ENCODE measurements at places on chromosomes 7 and 10.

GRCh38 chr7:102097601-102098161 is 189.0 kb upstream of the SH2B2 start:
- DNase-seq = no peak

GRCh38 chr10:49518566-49518965 is 20.4 kb downstream of the ERCC6 start:
- no peak for DNase-seq

GRCh38 chr10:97676770-97677581 is 10.1 kb downstream of the AVPI1 start:
- DNase-seq = peak; percentile 31

DNA sequence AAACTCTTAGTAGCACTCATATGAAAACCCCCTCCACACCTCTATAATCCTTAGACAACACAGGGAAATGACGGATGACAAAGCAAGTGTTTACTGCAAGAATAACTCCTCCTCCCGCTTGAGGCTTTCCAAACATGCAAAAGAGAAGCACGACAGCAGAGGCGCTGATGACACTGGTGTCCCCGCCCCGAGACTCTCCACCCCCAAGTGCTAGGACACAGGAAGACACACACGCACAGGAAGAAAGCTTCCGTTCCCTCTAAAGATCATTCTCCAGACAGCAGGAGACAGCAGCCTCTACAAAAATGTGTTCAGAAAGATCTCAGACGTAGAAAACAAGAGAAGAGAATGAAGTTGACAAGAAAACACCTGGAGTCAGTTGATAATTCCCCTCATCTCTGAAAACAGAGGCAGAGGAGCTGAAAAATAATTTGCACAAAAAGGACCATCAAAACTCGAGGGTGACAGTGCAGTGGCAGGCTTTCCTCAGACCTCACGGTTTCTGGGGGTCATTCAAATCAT is 90.2 kb downstream of the DLG5 start:
- peak; percentile 24 for DNase-seq

- no peak for DNase-seq
Observed at GRCh38 chr10:58268454-58268945, 462 bp upstream of the CISD1 start.

- DNase-seq = no peak
Observed at GRCh38 chr7:149304006-149304405, 42.0 kb downstream of the ZNF783 start.

DNA sequence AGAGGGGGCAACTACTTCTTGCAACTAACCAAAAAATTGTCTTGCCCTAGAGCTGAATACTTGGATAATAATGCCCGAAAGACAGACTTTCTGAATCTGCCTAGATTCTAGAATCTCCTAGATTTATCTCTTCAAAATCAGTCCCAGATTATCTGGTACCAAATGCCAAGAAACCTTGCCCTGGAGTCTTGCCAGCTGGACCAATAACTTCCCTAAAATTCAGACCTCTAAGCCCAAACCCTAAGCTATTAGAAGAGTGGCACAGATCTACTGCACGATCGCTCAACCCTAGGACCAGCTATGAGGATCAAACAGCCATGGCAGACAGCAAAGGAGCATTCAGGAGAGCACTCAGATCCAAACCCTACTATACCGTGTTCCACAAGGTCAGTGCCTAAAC is 45.0 kb downstream of the ARMH3 start:
- DNase-seq = no peak

GRCh38 chr10:49562893-49563292 is 24.0 kb upstream of the ERCC6 start:
- DNase-seq = no peak

- no peak for DNase-seq
Observed at GRCh38 chr7:135976312-135977006, 700 bp downstream of the MTPN start.

GRCh38 chr7:23115991-23116390 is 10.4 kb downstream of the KLHL7 start:
- no peak for DNase-seq

DNA sequence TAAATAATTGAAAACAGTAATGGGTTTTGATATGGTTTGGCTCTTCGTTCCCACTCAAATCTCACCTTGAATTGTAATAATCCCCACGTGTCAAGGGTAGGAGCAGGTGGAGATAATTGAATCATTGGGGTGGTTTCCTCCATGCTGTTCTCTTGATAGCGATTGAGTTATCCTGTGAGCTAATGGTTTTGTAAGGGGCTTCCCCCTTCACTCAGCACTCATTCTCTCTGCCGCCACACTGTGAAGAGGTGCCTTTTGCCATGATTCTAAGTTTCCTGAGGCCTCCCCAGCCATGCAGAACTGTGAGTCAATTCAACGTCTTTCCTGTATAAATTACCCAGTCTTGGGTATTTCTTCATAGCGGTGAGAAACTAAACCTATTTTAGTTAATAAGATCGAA is 551.7 kb upstream of the POT1 start:
- DNase-seq = no peak

DNA sequence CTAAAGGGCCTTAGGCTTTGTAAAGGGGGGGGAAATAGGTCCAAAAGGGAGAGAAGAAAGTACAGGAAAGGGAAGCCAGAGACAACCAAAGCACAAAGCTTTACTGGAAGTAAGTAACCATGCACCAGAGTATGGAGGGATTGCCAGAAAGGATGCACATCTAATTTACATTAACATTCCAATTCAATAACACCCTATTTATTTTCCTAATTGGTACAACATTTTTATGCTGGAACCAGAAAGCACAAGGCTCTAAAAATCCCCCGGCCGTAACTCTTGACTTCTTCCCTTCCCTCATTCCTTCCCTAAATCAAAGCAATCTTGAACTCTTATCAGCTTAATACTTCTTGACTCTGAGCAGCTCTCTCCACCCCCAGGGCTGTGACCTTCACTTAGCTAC is 400.0 kb upstream of the CELF2 start:
- DNase-seq = no peak

DNA sequence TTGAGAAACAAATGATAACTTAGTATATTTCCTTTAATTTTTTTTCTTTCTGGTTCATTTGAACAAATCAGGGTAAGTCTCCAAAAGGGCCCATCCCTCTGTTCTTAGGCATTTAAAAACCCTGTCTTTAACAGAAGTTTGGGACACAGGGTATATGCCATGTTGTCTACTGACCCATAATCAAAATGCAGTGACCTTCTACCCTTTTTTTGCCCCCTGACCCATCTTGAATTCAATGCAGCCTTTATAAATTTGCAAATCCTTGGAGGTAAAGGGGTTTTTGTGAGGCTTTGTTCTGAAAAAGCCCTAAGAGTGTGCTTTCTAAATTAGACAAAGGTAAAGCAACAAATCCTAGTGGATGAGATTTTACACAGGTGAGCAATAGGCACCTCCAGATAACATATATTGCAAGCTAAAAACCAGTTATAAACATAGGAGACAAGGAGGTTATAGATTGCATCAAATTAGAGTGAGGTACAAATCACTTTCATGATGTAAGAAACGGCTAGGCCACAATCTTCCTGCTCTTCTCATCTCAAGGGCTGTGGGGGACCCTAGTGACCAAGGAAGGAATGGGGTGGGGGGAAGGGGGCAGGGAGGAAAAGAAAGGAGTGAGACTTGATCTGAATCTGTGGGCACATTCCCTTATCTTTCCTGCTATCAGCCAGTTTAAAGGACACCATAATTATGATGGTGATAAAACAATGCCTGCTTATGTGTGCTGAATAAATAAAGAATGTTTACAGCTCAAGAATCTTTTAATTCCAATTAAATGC is 2.7 kb downstream of the SKIDA1 start:
- no peak for DNase-seq

DNA sequence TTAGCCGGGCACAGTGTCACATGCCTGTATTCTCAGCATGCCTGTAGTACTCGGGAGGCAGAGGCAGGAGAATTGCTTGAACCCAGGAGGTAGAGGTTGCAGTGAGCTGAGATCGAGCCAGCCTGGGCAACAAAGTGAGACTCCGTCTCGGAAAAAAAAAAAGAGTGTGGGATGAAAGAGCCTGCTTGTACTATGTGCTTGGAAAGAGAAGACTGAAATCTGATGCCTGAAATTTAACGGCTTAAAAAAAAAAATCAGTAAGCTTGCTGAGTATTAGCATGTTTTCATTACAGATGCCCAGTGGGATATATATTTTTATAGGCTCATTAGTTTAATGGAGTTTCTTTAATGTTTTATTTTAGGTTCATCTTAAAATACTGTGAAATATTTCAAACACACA is 4.2 kb downstream of the NT5C2 start:
- no peak for DNase-seq

GRCh38 chr7:77808517-77808916 is 9.9 kb downstream of the PHTF2 start:
- DNase-seq = no peak

DNA sequence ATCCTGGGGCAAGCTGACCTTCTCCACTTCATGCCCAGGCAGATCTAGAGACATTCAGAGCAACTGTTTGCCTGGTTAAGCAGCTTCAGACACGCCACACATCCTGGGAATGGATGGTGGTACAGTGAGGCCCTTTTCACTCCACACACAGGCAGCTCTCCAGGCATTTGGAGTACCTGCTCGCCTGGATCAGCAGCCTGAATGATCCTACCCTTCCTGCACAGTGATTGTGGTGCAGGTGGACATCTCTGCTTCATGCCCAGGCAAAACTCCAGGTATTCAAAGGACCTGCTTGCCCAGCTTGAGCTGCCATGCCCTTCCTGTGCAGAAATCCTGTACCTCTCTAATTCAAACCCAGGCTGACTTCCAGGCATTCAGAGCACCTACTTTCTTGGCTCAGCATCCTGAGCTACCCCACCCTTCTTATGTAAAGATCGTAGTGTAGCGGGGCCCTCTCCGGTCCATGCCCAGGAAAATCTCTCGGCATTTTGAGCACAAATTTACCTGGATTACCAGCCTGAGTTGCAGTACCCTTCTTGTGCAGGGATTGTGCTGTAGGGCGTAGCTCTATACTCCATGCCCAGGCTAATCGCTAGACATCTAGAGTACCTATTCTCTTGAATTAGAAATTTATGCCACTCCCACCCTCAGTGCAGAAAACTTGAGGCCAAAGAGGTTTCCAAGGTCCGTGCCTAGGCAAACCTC is 972.8 kb downstream of the ANKRD7 start:
- no peak for DNase-seq

DNA sequence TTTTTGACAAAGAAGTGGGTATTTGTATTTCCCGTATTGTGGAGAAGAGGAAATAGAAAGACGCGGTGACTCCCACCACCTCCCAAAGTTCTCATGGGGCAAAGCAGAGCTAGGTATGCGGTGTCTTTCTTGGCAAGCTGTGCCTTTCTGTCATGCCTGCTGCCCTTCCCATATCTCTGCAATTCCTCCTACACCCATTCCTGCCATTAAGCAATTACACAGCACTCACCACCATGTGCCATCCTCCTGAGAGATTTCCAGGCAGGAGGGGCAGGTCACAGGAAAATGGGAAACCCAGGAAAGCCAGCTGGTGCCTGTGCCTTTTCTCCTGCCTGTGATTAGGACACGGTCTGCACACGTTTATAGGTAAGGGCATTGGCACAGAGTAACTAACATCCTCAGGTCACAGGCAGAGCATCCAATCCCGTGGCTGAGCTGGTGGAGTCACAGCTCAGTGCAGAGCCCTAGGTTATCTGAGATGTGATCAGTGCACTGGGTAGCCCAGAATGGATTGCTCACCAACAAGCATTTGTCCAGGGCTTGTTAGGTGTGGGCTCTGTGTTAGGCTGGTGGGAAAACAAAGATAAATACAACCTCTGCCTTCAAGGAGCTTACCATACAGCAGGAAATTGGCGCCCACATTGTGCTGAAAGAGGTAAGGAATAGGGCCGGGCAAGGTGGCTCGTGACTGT is 9.4 kb upstream of the CRTAC1 start:
- DNase-seq = no peak
